ENCODE measurements at places on chromosomes 3 and 15.

- DNase-seq = no peak
These were observed 20.5 kb upstream of the IQSEC1 start for GRCh38 chr3:13093687-13094086.

DNA sequence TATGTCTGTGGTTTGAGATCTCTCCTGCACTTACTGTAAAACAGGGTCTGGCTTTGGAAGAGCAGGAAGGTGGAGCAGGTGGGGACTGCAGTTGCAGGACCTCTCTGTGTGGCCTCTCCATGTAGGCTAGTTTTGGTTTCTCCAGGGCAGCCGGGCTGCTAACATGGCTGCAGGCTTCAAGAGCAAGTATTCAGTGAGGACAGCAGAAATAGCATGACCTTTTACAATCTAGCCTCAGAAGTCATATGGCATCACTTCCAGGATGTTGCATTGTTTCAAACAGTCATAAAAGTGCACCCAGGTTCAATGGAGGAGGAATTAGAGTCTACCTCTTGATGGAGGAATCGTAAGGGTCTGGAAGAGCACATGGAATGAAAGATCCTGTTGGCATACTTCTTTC, 728.7 kb downstream of the NTRK3 start:
- DNase-seq = no peak

DNA sequence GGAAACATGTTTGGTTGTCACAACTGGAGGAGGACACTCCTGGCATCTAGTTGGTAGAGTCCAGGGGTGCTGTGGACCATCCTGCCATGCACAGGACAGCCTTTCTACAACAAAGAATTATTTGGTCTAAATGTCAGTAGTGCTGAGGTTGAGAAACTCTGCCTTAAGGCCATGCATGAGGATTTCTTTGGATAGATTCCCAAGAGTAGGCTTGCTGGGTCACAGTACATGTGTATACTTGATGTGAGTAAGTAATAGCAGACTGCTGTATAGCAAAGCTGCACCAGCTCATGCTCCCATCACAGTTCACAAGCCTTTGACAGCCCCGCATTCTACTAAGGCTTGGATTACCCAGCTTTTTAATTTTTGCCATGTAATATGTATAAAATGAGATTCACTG, 151.3 kb downstream of the MFSD1 start:
- DNase-seq = no peak

GRCh38 chr3:17655743-17656142, 86.7 kb downstream of the TBC1D5 start:
- no peak for DNase-seq

DNA sequence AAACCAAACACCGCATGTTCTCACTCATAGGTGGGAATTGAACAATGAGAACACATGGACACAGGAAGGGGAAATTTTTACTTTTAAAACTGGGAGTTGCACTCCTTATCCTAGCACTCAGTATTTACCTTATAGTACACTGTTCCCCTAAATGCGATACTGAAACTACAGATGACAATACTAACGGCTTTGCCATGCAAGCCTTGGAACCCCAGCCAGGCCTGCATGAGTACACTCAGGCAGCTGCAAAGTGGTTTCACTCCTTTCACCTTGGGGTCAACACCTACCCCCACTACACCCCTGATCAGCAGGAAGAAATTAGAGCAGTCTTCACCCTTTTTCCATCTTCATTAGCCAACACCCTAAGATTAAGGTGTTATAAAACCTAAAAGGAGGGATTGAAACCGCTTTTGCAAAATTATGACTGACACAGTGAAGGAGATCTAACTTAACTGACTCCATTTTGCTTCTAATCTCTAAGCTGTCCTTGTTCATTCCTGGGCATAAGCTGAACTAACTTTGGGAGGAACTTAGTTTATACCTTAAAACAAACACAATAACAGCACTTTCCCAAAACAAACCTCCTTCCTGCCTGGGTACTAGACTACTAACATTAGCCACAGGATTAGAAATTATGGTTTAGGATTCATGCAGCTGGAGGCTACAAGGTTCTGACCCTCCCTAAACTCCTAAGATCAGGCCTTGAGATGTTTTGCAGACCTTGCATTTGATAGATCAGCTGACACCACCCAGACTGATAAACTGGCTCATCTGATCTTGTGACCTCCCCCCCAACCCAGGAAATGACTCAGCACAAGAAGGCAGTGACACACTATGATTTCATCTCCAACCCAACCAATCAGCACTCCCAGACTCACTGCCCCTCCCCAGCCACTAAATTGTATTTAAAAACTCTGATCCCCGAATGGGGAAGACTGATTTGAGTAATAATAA, 452.1 kb upstream of the PPP2R3A start:
- DNase-seq = no peak

DNA sequence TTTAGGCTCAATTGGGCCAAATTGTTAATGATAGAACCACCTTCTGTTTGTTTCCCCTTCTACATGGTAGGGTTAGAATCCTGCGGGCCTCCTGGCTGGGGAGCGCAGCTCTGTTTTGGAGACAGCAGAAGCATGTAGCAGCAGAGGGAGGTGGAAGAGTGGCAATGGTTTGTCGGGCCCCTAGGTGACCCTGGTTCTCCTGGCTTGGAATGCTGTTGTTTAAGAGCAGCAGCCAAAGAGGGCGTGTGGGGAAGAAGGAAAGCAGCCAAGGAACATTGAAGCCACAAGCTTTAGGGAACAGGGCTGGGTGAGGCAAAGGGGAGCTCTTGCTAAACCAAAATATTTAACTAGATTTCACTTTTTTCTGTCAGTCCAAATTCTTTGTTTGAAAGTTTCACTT, 213.7 kb upstream of the NR2E3 start:
- DNase-seq = no peak

DNA sequence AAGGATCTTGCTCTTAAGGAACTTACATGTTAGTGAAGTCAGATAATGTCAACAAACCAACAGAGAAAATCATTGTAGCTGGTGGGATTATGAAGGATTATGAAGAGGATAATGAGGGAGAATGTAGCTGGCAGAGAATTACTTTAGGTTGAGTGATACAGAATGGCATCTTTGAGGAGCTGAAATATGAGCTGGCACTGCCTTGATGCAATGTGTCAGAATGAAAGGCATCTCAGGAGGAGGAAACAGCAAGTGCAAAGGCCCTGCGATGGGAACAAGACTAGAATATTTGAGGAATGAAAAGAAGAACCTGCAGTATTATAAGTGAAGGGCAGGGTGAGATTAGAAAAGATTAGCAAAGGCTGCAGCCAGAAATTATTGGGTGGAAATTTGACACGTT, 237.2 kb upstream of the ADAMTS9 start:
- DNase-seq = no peak

DNA sequence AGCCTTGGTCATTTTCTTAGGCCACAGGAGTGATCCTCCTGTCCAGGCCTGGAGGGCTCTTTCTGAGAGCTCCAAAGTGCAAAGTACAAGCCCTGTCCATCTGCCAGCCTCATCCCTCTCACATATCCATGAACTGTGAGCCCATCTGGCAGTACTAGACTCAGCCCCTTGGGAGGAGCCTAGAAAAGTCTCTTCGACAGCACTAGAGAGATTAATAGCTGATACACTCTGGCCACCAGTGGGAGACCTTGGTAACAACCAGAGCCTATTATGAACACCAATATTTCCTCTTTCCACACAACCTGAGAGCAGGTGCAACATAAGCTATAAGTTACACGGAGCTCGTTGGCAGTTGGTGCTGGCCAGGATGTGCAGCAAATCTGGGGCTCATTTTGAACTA, 59.5 kb upstream of the DCLK3 start:
- DNase-seq = no peak

DNA sequence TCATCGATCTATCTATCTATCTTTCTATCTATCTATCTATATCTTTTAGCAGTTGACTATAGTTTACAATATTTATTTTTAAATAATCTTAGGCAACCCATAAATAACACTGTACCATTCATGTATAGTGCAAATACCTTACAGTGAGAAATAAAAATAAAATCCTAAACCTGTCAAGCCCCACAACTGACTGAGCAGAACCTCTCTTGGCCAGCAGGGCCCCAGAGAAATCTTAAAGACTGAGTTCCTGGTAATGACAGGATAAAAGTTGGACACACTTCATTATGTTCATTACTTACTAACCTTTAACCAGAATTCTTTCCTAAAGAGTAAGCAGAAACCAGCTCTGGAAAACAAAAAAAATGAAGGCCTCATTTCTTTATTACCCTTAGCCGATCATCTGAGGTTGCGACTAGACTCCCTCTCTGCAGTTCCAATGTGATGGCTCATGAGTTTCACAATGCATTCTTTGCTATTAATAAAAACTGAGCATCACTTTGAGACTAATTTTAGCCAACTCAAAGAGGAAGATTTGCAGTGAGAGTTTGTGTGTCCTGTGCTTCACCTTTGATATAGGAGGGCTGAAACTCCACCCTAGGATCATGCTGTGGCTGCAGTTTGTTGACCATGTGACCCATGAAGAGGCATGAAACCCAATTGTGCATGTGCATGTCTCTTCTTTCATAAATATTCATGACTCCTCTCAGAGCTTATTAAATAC, 1072.0 kb downstream of the NSUN3 start:
- DNase-seq = no peak

GRCh38 chr15:31328969-31329639, 2.5 kb downstream of the KLF13 start:
- no peak for DNase-seq

DNA sequence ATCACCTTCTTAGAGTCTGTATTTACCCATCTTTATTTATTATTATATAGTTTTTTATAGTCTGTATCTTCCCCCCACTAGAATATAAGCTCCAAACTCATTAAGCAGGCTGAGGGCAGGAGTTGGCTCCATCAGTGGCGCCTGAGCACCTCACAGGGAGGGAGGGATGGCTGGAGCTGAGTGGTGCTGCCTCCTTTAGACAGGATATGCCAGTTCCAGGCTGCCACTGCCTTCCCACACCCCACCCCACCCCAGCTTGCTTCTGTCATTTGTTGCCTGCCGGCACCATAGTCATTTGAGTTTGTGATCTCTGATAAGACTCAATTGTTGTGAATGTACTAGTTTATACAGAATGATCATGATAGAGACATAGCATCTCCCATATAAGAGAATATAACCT, 85.5 kb downstream of the KLHL25 start:
- no peak for DNase-seq

GRCh38 chr15:43376017-43376705, 5.3 kb downstream of the TUBGCP4 start:
- peak; percentile 20 for DNase-seq

DNA sequence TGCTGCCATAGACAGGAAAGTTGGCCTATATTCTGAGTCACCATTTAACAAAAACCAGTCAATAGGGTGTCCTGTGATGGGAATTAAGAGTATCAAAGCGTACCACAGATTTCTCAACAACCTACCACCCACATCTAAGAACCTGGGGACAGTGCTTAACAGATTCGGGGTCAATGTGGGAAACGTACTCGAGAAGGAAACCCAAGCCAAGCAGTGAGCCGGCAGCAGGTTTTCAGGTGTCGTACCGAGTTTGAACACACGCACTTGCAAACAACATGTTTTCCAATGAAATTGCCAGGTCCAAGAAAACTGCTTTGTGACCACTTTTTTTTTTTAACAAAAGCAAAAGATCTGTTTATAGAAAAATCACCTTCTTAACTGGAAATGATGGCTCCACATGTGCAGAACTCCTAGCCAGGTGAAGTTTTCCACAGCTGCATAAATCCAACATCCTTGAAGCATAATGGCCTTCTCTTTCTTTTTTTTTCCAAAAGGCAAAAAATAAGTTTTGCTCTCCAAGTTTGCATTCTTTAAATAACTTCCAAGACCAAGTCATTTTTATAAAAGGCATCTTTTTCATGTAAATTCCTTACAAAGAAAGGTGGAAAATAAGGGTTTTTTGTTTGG, 45.7 kb downstream of the ADAMTS17 start:
- no peak for DNase-seq

GRCh38 chr3:148319161-148319915, 378.4 kb upstream of the AGTR1 start:
- no peak for DNase-seq

GRCh38 chr3:61637088-61638051, 76.0 kb downstream of the PTPRG start:
- DNase-seq = no peak

DNA sequence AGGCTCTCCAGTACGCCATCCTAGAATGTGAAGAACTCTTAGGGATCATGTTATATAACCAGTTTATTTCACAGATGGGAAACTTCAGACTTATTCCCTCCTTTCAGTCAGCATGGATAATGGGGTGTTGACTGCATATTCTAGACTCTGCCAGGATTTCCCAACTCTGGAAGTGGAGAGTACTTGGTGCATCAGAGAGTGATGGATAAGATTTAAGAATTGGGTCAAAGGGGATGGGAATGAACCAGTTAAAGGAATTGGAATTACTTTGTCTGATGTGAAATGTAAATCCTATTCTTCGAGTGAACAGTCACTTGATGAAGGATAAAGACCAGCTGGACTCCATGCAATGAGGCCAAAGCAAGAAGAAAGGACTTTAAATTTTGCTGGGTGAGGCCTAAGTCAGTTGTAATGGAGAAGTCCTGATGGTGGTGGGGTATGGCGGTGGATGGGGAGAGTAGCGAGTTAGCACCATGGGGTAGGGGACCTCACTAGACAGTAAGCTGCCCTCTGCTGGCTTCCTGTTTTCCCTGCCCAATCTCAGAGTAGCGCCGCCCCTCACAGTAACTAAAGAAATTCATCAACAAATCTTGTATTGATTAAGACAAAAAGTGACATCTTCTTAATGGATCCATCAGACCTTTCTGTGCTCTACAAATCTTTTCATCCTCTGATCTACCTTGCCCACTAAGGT, 7.3 kb upstream of the CACNA1D start:
- no peak for DNase-seq
